Ascending aorta (tissue), 2 donors: ENCODE measurements at places on chromosomes 2 and 18. TPM values are rescaled to one million over a fixed set of nuclear protein-coding genes. Genes with fewer than 3 reads are reported as not detected.

GRCh38 chr2:151716721-151717120 lies 17.6 kb downstream of the NEB start:
- DNase-seq, result no peak
- no peak overlapping the region for H3K27ac ChIP-seq
- no peaks in the 10 kb centered on the region for H3K27me3 ChIP-seq
- H3K4me1 ChIP-seq, result no peaks in the 10 kb centered on the region
- no peak overlapping the region for H3K4me3 ChIP-seq

- H3K4me3 ChIP-seq, result no peak overlapping the region
- DNase-seq, result peak; percentile 47
- H3K36me3 ChIP-seq, result peaks cover 52% of the 10 kb centered on the region
- no peaks in the 10 kb centered on the region for H3K27me3 ChIP-seq
- peaks cover under 1% of the 10 kb centered on the region for H3K4me1 ChIP-seq
Observed at GRCh38 chr2:240129731-240130392, 6.2 kb downstream of the COPS9 start.

- no peak for DNase-seq
- H3K27me3 ChIP-seq, result no peaks in the 10 kb centered on the region
- H3K36me3 ChIP-seq, result no peaks in the 10 kb centered on the region
- no peaks in the 10 kb centered on the region for H3K4me1 ChIP-seq
- H3K4me3 ChIP-seq, result no peak overlapping the region
- H3K27ac ChIP-seq, result no peak overlapping the region
Observed at GRCh38 chr2:75751360-75751759, 40.6 kb upstream of the GCFC2 start.

DNA sequence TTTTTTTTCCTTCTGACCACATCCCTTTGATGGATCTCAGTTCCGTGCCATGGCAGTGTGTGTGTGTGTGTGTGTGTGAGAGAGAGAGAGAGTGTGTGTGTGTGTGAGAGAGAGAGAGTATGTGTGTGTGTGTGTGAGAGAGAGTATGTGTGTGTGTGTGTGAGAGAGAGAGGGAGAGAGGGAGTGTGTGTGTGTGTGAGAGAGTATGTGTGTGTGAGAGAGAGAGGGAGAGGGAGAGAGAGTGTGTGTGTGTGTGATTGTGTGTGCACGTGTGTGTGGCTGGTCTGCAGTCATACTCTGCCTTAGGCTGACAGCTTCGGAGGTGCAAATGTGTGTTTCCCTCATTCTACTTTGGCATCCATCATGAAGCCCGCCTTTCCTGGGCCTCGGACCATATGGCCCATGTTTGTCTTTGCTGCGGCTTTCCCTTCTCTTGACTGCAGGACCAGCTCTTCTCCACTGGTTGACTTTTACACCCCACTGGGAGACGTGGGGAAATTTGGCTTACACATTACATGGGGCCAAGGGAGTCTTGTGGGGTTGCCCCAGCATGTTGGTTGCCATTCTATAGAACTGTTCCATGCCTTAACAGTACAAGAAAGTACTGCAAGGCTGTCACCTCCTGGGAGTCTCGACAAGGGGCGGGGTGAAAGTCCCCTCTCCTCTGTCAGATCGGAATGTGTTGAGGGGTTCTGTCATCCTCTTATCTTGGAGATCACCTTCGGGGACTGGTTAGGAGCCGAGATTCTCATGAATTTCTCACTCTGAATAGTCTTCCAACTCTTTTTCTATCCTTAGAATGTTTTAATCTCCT lies 21.6 kb downstream of the TSN start:
- no peak for DNase-seq
- no peak overlapping the region for H3K4me3 ChIP-seq
- no peak overlapping the region for H3K27ac ChIP-seq
- no peaks in the 10 kb centered on the region for H3K36me3 ChIP-seq

DNA sequence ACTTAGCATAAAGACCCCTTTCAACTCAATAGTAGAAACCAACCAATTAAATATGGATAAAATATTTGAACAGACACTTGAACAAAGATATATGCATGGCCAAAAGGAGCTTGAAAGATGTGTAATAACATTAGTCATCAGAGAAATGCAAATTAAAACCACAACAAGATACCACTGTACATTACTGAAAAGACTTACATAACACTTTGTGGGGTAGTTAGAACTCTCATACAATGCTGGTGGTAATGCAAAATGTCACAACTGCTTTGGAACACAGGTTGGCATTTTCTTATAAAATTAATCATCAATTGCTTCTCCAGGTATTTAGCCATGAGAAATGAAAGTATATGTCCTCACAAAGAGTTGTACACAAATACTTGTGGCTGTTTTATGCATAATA lies 60.7 kb downstream of the TTC27 start:
- H3K4me1 ChIP-seq, result no peaks in the 10 kb centered on the region
- no peak overlapping the region for H3K4me3 ChIP-seq
- no peak for DNase-seq
- H3K27ac ChIP-seq, result no peak overlapping the region

- DNase-seq, result no peak
- no peak overlapping the region for H3K27ac ChIP-seq
- H3K4me3 ChIP-seq, result no peak overlapping the region
Observed at GRCh38 chr2:194765723-194766122, 891.3 kb upstream of the SLC39A10 start.

DNA sequence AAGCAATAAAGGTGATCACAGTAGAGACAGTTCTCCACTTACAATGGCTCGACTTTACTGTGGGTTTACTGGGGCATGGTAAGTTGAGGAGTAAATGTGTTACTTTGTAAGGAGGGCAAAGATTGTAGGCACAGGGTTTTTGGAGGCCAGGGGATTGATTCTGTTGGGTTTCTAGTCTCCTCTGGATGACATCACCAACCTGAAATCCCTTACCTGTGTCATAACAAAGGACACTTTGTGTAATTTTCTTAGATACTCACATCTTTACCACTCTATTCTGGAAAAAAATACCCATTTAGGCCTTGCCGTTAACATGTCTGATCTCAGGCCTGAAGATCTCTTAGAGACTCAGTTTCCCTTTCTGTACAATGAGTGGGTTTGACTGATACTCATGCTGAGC lies 161.7 kb downstream of the GLI2 start:
- H3K27me3 ChIP-seq, result no peaks in the 10 kb centered on the region
- no peak for DNase-seq
- no peak overlapping the region for H3K4me3 ChIP-seq
- H3K27ac ChIP-seq, result no peak overlapping the region
- no peaks in the 10 kb centered on the region for H3K36me3 ChIP-seq

DNA sequence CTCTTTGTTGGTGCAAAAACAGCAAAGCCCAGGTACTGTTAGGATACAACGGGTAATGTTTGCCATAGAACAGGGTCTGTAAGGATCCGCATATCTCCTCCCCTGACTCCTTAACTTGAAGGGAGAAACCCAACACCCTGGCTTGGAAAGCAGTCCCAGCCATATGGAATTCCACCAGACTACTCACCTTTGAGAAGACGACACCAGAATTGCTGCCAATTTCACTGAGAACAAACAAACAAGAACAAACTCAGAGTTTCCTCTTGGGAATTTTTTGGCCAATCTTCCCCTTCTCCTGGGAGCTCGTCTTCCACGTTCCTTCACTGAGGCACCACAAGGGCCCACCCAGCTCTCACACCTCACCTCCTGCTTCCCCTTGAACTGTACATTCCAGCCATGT lies 29.2 kb downstream of the CAPN14 start:
- no peaks in the 10 kb centered on the region for H3K36me3 ChIP-seq
- no peak for DNase-seq
- no peak overlapping the region for H3K27ac ChIP-seq

- H3K27ac ChIP-seq, result no peak overlapping the region
- no peaks in the 10 kb centered on the region for H3K4me1 ChIP-seq
- H3K27me3 ChIP-seq, result no peaks in the 10 kb centered on the region
- H3K36me3 ChIP-seq, result no peaks in the 10 kb centered on the region
- no peak for DNase-seq
Observed at GRCh38 chr2:164664070-164664469, 42.8 kb upstream of the GRB14 start.

DNA sequence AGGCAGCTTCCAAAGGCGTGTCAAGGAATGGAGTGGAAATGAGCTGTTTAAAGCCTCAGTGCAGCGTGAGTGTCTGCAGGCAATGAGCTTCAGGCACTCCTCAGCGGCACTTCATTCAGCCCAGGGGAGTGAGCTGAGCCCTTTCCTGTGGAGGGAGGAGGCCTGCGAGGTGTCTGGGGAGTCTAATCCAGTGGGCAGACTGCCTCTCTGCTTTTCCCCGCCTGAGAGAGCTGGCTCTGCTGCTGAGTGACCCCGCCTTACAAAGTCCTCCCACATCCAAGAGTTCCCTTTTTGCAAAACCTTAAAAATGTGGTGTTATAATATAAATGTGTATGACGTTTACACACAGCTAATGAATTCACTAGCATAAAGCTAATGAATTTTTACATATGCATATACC lies 7.0 kb upstream of the LDLRAD4 start:
- H3K27ac ChIP-seq, result no peak overlapping the region
- H3K27me3 ChIP-seq, result no peaks in the 10 kb centered on the region
- H3K4me1 ChIP-seq, result no peaks in the 10 kb centered on the region
- H3K36me3 ChIP-seq, result no peaks in the 10 kb centered on the region
- DNase-seq, result no peak

GRCh38 chr2:65846989-65847678 lies 414.7 kb upstream of the SPRED2 start:
- H3K27me3 ChIP-seq, result no peaks in the 10 kb centered on the region
- H3K36me3 ChIP-seq, result no peaks in the 10 kb centered on the region
- DNase-seq, result no peak
- peak overlapping the region; percentile 36 for H3K4me3 ChIP-seq
- no peaks in the 10 kb centered on the region for H3K4me1 ChIP-seq
- peak overlapping the region; percentile 19 for H3K27ac ChIP-seq

DNA sequence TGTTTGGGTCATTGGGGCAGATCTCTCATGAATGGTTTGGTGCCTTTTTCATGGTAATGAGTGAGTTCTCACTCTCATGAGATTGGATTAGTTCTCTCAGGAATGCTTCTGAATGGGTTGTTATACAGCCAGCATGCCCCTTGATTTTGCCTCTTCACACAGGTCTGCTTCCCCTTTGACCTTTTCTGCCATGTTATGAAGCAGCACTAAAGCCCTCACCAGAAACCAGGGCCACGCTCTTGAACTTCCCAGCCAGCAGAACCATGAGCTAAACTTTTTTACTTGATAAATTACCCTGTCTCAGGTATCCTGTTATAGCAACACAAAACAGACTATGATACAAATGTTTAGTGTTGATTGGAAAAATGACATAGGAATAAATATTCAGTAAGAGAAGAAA lies 57.3 kb downstream of the ICA1L start:
- no peaks in the 10 kb centered on the region for H3K36me3 ChIP-seq
- DNase-seq, result no peak
- no peaks in the 10 kb centered on the region for H3K27me3 ChIP-seq
- H3K27ac ChIP-seq, result peak overlapping the region; percentile 35
- H3K4me3 ChIP-seq, result no peak overlapping the region

- H3K27me3 ChIP-seq, result no peaks in the 10 kb centered on the region
- no peak overlapping the region for H3K4me3 ChIP-seq
- no peak overlapping the region for H3K27ac ChIP-seq
- H3K36me3 ChIP-seq, result no peaks in the 10 kb centered on the region
- no peak for DNase-seq
Observed at GRCh38 chr2:65539633-65540032, 107.2 kb upstream of the SPRED2 start.

DNA sequence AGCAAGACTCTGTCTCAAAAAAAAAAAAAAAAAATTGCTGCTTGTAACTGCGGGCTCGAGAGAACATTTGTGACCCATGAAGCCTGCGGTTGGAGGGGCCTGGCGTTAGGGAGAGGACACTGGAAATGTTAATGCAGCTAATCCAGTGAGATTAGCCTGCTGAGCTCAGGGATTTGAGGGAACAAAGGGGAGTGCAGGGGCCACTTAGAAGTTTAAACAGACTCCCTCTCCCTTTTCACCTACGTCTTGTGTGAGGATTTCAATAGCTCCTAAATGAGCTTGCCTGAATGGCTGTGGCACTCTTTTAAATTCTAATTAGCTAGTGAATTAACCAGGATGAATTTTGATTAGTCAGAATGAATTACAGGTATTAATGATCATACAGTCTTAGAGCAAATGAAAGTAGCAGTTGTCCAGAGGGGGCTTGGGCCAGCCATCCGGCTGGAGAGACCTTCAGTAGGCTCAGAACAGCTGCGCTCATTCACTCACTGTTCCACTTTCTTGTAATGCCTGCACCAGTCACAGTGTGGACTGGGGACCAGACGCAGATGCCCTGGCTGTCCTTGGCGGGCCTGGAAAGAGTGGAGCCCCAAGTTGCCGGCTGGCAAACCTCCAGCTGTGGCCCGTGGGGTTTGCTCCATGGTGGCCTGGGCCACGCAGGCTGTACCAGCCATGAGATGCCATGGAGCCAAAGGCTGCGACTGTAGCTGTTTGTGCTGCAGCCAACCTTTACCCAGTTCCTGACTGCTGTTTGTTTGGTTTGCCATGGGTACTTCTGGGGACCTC lies 20.8 kb downstream of the LDLRAD4 start:
- H3K27me3 ChIP-seq, result no peaks in the 10 kb centered on the region
- H3K27ac ChIP-seq, result no peak overlapping the region
- peaks cover 19% of the 10 kb centered on the region for H3K4me1 ChIP-seq
- H3K4me3 ChIP-seq, result no peak overlapping the region

DNA sequence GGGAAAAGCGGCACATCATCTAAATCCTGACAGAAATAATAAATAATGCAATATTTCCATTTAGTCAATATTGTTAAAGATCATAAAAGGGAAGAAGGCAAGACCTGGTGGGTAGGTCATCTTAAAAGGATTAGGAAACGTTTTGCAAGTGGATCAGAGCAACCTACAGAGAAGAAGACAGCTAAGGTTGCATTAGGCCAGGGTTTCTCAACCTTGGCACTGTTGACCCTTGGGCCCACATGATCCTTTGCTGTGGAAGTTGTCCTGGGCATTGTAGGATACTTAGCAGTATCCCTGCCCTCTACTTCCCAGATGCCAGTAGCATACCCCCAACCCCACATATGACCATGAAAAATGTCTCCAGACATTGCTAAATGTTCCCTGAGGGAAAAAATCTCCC lies 55.0 kb downstream of the KLF7 start:
- no peaks in the 10 kb centered on the region for H3K27me3 ChIP-seq
- H3K36me3 ChIP-seq, result peaks cover 17% of the 10 kb centered on the region
- no peak overlapping the region for H3K27ac ChIP-seq
- no peaks in the 10 kb centered on the region for H3K4me1 ChIP-seq
- DNase-seq, result no peak

PARD6G gene
- 7.9 TPM for total RNA-seq

ITPRIPL1 gene
- total RNA-seq, result 14.5 TPM

UGT1A6 gene
- total RNA-seq, result 10.6 TPM

RUFY4 gene
- not detected for total RNA-seq

GKN2 gene
- 0.75 TPM for total RNA-seq

ADD2 gene
- total RNA-seq, result 10.2 TPM

SUCLG1 gene
- 23.2 TPM for total RNA-seq

RNF125 gene
- total RNA-seq, result 8.6 TPM

TUBB8B gene
- total RNA-seq, result not detected

MRPS5 gene
- total RNA-seq, result 30.1 TPM

PHOSPHO2 gene
- not detected for total RNA-seq

ANKRD30BL gene
- total RNA-seq, result not detected
